ENCODE measurements at places on chromosomes 5 and 9.

DNA sequence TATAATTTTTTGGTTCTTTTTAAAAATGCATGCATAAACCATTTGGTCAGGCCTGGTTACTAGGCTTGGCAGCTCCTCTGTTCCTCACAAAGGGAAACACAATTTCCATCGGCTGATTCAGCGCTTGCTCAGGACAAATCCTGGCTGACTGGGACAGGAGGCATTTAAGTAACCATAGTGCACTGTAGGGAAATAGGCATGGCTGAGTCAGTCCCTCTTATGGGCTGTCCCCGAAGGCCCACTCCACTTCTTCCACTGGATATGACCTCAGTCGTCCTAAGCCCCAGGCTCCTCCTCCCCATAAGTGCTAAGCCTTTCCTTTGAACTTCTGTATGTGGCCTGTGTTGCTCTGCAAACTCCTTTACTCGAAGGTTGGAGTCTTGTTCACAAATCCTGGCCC is 71.2 kb upstream of the GLIS3 start:
- no peak for DNase-seq

DNA sequence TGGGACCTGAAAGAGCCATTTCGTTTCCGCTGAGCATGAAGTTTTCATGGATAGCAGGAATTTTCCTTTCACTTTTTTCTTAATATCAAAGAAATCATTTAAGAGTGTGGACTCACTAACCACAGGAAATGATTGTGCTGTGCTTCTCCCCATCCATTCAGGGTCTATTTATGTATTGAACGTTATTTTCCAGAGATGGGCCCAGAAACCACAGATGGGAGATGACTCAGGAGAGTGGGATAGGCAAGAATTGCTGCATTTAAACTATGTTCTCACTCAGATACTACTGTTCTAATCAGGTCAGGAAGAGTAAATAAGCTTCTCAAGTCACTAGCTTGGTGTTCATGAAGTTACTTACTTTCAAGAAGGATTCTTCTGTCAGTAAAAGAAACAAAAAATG is 763.8 kb downstream of the DTWD2 start:
- DNase-seq: no peak

DNA sequence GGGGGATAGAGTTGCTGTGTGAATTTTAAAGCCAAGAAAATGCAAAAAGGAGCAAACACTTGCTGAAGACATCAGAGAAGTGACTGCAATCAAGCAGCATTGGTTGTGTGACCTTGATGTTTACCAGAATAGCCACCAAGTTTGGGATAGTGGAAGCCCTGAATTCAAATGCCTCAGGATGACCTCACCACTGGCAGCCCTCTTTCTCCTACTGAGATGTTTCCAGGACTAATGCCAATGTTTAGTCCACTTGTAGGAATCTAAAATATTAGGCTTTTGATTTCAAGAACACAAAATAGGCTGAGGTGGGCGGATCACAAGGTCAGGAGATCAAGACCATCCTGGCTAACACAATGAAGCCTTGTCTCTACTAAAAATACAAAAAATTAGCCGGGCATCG is 112.2 kb upstream of the NUDT12 start:
- DNase-seq: no peak

DNA sequence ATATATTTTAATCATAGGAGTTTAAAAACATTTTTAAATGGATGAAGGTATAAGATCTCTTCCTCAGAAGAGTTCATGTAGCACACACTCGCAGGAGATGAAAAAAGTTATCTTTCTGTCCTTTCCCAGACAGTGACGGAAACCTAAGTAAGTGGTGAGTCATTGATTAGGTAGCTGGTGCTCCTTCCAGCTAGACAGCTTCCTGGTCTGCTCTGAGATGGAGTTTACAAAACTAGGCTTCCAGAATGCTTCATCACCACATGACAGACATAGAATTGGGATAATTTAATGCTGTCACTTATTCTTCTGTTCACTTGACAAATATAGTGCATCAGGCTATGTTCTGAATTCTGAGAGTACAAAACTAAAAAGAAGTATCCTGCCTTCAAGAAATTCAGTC is 2393.0 kb upstream of the C9orf72 start:
- no peak for DNase-seq
